ENCODE measurements at places on chromosomes 12 and 14.

DNA sequence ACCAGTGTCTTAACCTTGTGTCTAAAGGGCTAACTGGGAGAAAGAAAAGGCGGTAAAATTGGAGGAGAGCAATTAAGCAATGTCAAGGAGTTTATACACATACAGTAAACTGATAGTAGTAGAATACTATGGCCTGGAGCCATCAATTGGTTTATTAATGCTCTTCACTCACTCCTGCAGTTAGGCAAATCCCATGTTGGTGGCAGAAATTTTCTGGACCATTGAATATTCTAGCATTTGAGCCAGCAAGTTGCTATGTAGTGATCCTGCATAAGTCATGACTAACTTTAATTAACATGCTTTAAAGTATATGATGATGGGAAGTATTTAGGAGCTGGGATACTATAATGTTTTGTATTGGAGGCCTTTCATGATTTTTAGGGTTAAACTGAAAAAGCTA lies 14.3 kb upstream of the DERA start:
- no peak for DNase-seq

GRCh38 chr14:24113379-24113800 lies 1.2 kb upstream of the DCAF11 start:
- DNase-seq = no peak

DNA sequence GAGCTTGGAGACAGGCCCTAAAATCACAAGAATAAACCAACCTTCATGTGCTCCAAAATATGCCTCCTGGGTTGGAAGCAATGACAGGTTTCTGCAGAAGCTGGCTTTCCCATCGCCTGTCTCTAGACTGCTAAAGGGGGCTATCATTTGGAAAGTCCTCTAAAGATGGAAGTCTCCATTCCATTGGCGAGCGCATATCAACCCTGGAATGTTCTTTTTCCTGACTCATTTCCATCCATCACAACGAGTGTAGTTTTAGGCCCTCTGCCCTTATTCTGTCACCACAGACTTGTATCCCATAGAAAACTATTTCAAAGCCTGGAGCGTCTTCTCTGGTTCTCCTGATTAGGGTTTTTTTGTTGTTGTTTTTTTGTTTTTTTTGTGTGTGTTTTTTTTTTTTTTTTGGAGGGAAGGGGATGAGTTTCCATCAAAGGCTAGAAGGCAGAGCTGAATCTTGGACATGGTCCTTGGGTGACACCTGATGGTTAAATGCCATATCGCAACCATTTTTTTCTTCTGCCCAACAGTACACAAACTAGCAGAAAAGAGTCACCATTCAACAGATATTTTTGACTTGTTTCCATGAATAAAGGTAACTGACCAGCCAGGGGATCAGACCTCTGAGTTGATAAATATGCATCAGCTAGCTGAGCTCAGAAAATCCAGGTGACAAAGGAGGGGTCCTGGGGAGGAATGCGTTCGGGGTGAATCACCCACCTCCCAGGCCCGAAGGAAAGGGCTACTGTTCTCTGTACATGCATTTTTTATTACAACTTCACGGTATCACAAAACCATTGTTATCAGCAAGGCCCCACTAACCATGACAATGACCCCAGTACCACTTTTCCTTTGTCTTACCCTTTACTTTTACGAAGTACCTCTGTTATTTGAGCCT lies 40.5 kb downstream of the KCNA5 start:
- DNase-seq = no peak

DNA sequence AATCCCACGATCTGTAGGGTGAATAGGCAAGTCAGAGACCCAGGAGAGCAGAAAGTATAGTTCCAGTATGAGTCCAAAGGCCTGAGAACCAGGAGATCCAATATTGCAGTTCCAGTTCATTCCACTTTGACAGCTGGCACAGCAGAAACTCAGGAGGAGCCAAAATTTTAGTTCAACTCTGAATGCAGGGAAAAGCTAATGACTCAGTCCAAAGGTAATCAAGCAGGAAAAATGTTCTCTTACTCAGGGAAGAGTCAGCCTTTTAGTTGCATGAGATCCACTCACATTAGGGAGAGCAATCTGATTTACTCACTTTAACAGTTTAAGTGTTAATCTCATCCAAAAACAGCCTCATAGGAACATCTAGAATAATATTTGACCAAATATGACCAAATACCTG lies 130.2 kb upstream of the LRFN5 start:
- no peak for DNase-seq

GRCh38 chr12:119686355-119686754 lies 18.4 kb downstream of the PRKAB1 start:
- no peak for DNase-seq

DNA sequence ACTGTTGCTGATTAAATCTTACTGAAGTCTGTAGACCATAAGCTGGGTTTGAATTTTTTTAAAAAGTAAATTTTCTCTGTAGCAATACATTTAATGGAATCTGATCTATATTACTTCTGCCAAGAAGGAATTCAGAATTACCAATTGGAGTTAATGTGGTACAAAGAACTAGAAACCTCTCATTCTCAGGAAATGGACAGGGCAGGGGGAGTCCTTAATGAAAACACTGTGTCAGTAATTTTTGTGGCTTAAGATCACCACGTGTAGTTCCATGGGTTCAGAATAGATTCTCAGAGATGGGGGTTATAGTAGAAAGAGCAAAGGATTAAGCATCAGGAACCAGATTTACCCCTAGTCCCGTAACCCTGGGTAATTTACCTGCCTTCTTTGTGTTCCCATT lies 30.3 kb downstream of the FBXL14 start:
- no peak for DNase-seq

DNA sequence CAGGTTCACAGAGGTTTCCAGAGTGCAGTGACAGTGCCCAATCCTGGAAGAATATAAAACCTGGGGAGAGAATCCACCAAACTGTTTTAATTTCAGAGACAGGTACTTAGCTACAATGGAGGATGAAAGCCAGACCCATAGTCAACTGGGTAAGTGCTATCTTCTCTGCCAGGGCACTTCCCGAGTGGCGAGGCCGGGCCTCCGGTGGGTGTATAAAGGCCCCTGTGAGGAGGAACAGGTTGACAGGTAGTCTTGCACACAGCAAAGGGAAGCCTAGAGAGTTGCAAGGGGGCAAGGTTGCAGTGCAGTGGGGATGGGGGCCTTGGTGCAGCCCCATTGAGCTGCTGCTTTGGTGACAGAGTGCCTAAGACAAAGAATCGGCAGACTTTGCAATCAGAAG lies 130.7 kb downstream of the SLC38A6 start:
- DNase-seq = no peak

- no peak for DNase-seq
Observed at GRCh38 chr14:50758305-50758704, 72.7 kb downstream of the NIN start.

DNA sequence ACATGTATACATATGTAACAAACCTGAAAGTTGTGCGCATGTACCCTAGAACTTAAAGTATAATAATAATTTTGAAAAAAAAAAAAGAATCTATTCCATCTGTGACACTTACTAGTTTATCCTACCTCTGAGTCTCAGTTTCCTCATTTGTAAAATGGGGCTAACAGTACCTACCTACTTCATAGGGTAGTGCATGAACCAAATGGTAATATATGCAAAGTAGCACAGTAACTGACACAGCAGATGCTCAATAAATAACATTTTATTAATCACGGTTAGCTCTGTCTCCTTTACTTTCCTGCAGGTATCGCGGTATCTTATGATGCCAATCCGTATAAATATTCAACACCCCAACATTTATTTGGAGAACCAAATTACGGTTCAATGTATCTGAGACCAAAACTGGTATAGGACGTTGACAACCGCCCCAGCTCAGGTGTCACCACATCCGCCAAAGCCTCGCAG lies 703 bp downstream of the TMED10 start:
- no peak for DNase-seq

DNA sequence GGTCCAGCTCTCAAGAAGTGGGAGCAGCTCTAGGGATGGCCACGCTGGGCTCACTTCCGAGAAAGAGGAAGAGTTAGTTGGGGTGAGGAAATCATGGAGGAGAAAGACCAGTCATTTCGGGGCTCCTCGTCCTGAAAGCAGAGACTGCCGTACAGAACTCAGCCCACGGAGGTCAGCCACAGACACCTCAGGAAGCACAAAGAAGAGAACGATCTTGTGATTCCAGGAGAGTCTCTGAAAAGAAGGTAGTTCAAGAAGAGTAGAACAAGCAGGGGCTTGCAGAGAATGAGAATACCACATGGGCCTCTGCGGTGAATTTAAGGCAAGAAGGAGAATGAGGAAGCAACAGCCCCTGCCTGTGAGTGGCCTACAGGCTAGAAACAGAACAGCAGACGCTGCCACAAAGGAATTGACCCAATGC lies 311.9 kb downstream of the CACNA1C start:
- no peak for DNase-seq

GRCh38 chr12:68038650-68039049 lies 49.4 kb downstream of the IFNG-AS1 start:
- no peak for DNase-seq

DNA sequence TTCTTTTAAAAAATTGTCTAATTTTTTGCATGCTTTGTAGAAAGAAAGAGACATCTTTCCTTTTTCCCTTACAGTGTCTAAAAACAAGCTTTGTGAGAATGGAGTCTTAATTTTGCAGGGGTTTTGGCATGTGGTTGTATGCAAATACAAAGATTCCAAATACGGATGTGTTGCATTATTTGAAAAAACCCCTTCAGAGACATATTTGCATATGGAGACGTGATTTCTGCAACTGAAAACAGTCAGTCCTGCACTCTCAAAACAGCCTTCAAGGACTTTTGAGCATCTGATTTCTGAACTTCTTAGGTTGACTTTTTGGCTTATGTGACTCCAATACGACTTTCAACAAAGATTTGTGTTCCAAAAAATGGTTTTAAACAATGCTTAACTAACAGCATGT lies 7.8 kb downstream of the IRAK3 start:
- no peak for DNase-seq

DNA sequence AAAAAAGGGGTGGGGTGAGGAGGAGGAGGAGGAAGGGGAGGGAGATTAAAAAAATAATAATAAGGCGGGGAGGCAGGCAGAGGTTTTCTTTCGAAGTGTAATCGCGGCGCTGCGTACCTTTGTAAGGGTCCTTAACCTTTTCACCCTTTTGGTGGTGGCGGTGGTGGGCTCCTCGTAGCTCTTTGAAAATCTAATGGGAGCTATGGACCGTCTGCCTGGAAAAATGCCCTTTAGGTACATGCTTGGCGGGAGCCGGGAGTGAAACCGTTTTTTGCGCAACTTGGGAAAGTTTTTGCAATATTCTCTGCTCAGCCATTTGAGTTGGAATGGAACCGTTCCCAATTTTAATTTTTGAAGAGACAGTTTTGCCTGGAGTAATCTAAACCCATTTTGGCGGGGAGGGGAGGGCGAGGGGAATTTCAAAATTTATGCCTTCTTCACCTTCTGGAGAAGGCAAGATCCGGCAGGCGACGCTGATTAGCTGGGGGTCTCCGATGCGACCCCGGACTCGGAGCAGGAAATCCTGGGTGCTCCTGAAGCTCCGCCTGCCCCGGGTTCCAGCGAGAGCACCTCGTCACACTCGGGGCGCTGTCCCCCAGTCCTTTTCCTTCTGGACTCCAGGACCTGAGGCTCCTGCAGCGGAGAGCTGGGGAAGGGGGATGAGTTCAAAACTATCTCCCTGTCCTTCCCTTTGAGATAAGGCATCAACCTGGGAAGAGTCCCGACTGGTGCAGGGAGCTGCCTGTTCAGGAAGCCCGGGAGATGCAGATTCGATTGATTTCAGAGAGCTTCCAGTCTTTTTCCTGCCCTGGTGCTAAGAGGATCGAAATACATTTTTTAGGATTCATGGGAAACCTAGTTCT lies 74.6 kb upstream of the TBX5 start:
- no peak for DNase-seq

- DNase-seq = no peak
Observed at GRCh38 chr12:356276-356988, 32.7 kb downstream of the KDM5A start.

DNA sequence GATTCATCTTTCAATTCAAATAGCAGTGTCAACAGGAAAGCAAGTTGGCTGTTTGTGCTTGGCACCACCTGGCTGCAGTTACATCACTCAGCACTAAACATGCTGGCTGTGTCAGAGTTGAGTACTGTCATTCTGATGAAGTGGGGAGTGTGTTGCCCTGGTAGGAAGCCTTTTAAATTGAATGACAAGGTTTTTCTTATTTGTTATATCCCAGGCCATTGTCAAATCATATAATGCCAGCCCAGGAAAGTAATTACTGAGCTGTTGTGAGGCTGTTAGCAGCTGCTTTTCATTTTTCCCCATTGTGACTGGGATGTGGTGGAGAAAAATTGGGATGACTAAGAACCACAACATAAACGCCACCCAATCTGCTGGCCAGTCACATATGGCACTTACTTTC lies 106.5 kb upstream of the PRKD1 start:
- DNase-seq = no peak

DNA sequence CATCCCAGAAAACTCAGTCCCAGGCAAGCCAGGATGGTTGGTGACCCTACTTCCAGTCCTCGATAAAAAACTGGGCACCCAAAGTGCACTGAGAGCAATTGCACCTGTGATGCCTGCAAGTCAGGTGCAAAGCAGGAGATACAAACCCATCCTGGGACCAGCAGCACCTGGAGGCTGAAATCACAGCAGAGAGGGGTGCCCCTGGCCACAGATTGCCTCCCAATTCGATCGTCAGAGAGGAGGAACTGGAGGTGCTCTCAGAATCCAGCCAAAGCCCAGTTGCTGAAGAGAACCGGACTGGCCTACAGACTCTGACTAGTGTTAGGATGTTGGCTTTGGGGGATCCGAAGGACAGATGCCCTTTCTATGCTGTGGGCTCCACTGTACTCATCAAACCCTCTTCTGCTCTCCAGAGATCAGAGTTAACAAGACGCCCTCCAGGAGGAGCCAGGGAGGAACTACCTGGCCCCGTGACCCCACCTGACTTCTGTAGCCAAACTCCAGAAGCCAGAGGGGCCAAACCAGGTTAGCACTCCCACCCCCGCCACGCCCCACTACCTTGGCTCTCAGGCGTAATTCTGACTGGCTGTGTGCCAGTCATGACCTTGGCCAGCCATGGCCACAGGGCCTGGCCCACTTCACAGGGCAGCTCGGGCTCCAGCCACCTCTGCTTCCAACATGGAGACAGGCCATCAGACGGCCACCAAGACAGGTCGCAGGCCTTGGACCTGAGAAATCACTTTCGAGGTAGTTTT lies 284.5 kb upstream of the RTL1 start:
- no peak for DNase-seq

DNA sequence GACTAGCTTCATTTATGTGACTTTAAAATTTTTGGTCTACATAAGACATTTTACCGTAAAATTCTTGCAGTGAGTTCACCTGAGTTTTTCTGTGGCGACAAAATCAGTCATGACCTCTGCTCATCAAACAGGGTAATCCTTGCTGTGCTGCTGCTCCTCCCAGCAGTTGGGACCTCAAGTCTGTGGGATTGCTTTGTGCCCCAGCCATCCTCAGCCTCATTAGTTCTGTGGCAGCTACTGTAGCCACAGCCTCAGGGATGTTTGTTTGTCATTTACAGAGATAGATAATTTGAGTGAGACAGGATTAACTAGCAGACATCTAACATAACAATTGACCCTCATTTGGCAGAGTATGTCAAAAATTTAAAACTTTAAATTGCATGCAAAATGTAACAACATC lies 357.0 kb downstream of the PCNX1 start:
- no peak for DNase-seq
